ENCODE measurements at places on chromosomes 13 and 19.
A peak's percentile ranks its signal among the peaks of the same experiment; 100 is the strongest.

DNA sequence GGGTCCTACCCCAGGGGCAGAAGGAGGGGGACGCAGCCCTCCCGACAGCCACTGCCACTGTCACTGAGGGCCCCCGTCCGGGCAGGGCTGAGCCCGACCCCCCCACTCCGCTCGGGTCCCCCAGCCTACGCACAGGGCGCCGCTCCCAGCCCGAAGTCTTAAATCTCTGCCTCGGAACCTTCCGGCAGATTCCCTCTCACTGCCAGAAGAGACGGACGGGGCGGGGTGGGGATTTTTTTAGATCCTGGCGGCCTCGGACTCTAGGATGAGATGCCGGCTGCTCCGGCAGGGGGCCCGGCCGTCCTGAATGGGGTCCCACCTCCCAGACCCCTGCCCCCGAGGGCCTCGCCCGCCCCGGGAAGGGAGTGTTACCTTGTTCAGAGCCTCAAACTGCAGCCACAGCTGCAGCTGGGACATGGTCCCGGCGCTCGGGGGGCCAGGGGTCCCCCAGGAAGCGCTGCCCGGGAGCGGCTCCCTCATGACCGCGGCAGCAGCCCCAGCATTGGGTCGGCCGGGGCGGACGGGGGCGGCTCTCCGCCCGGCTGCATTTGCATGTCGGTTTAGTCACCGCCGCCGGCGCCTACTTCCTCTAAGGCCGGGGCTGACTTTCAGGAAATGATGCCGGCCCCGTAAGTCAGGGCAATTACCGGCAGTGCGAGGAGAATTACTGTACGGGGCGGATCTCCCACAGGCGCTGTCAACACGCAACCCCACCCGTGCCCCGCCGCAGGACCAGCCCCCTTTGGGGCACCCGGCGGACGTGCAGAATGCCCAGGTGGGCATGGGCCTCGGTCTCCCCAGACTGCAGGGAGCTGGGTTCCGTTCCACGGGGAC, 28.1 kb downstream of the GPX4 start:
- peak; percentile 43 for DNase-seq

GRCh38 chr19:20444202-20444885, 121.2 kb downstream of the ZNF737 start:
- DNase-seq: no peak

- DNase-seq: no peak
Observed at GRCh38 chr13:39385154-39385553, 217.8 kb downstream of the LHFPL6 start.

GRCh38 chr13:86446311-86446710, 647.1 kb upstream of the SLITRK6 start:
- DNase-seq: no peak

DNA sequence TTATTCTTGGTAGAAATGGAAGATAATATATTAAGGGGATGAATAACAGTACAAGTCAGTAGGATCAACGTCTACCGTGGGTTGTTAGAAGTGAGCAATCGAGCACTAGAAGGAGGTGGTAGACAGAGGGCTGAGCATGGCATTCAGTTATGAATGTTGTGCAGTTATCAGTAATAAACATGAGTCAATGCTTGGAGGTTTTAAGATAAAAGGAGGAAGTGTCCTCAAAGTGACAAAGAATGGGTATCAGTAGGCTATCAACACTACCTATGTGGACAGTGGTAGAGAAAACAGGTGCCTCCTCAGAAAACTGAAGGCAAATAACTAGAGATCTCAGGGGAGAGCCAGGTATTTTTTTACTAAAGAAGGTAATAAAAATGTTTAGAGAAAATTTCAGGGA, 1607.0 kb downstream of the PCDH9 start:
- DNase-seq: no peak

- DNase-seq: no peak
Observed at GRCh38 chr19:51448411-51449016, 9.7 kb downstream of the SIGLEC8 start.

DNA sequence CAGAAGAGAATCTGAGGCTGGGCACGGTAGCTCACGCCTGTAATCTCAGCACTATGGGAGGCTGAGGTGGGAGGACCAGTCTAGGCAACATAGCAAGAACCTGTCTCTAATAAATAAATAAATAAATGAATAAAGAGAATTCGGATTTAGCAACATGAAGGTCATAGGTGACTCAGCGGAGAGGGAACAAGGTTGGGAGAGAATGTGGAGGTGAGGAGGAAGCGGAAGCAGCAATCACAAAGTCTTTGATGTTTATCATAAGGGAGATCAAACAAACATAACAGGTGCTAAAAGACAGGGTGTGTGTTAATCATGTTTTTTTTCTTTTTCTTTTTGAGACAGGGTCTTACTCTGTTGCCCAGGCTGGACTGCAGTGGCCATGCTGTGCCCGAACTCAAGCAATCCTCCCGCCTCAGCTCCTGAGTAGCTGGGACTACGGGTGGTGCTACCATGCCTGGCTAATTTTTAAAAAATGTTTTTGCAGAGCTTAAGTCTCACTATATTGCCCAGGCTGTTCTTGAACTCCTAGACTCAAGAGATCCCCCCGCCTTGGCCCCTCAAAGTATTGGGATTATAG, 16.3 kb downstream of the PBX4 start:
- no peak for DNase-seq

Measured in SIG-M5 (cell line).